ENCODE measurements at places on chromosomes 4 and X. TPM values are rescaled to one million over a fixed set of nuclear protein-coding genes. Genes with fewer than 3 reads are reported as not detected.

DNA sequence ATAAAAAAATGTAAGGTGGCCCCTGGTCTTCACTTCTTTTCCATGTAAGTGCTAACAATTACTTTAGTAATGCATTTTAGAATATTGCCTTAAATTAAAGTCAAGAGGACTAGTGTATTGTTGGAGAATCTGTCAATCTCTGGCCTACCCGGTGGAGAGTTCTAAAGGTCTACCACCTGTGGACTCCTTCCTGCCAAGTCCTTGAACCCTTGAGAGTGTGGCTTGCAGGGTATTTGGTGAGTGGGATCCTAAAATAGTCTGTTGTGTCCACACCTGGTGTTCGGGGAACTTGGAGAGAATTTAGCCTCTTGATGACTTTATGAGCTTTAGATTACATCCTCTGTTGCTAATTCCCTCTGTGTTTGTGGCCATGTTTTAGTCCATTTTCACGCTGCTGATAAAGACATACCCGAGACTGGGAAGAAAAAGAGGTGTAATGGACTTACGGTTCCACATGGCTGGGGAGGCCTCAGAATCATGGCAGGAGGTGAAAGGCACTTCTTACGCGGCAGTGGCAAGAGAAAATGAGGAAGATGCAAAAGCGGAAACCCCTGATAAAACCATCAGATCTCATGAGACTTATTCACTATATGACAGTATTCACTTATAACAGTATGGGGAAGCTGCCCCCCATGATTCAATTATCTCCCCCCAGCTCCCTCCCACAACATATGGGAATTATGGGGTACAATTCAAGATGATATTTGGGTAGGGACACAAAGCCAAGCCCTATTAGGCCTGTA is 23.8 kb downstream of the DDIT4L start:
- DNase-seq = no peak

- DNase-seq = no peak
Measured at GRCh38 chr4:20151436-20151835, 100.3 kb upstream of the SLIT2 start.

DNA sequence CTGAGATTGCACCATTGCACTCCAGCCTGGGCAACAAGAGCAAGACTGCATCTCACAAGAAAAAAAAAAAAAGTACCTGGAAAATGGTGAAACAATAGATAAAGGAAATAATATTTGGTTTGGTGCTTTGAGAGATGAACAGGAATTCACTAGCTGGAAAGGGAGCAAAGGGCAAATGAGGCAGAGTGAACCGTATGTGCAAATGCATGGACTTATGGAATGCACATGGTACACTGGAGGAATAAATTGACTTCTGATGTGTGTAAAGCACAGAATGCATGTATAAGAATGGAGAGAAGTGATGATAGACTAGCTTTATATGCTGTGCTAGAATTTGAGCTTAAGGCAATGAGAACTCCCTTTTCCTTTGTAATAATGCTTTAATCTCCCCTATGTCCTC is 413.3 kb downstream of the SPRY1 start:
- no peak for DNase-seq

DNA sequence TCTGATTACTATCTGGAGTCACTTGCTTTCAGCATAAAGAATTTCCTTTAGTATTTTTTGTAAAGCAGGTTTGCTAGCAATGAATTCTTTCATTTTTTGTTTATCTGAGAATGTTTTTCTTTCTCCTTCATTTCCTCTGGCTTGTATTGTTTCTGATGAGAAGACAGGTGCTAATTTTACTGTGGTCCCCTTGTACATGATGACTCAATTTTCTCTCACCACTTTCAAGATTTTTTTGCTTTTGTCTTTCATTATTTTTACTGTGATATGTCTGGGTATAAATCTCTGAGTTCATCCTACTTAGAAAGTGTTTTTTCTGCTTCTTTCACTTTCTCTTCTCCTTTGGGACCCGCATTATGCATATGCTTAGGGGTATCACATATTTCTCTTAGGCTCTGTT is 62.6 kb downstream of the PKD2 start:
- DNase-seq = peak; percentile 4

- DNase-seq = no peak
Measured at GRCh38 chrX:65687367-65687766, 19.9 kb downstream of the MSN start.

DNA sequence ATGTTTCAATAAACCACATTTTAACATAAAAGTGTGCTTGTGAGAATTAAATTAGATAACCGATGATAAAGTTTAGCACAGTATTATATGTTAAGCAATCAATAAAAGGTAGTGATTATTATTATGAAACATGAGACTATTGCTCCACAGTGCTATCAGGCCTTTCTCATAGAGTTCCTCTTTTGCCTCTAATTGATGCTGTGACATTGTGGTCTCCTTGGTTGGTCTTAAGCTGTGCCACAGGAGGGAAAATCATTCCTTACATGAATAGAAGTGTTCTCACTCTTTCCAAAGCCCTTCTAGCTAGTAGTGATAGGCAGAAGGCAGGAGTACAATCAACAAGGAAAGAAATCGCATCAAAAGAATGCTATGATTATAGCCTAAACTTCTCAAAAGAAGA is 9.2 kb upstream of the PDHA2 start:
- no peak for DNase-seq

DNA sequence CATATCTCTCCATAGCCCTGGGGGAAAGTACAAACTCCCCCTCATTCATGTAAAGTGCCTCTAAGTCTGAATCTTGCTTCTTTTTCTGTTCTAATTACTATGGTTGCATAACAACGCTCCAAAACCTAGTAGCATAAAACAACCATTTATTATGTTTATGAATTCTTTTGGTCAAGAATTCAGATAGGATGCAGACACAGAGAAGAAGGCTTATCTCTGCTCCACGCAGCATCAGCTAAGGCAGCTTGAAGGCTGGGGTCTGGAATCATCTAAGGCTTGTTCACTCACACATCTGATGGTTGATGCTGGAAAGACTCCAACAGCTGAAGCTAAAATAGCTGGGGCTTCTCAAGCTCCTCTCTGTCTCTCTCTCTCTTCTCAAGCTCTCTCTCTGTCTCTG is 564.5 kb downstream of the ZNF674 start:
- DNase-seq = no peak

- DNase-seq = peak; percentile 27
Measured at GRCh38 chr4:174828845-174829701, at the start of gene GLRA3. Gene GLRA3 (minus strand): TSS chr4:174829247. CDS start chr4:174828811, 436 bp downstream.

DNA sequence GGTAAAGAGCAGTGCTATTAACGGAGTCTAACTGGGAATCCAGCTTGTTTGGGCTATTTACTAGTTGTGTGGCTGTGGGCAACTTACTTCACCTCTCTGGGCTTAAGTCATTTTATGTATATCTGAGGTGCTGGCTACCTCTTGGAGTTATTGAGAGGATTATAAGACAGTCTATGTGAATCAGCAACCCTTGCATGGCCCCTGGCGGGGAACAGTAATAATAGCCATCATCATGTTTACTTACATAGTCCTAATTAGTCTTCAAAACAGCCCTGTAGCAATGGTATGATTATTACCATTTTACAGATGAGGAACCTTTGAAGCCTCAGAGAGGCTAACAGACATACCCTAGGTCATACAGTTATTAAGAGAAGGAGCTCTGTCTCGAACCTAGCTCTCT is 1.5 kb downstream of the HPRT1 start:
- no peak for DNase-seq

GRCh38 chr4:25085671-25086070 is 54.9 kb upstream of the LGI2 start:
- DNase-seq = no peak

- no peak for DNase-seq
Measured at GRCh38 chr4:143289370-143289769, 47.3 kb upstream of the GAB1 start.

DNA sequence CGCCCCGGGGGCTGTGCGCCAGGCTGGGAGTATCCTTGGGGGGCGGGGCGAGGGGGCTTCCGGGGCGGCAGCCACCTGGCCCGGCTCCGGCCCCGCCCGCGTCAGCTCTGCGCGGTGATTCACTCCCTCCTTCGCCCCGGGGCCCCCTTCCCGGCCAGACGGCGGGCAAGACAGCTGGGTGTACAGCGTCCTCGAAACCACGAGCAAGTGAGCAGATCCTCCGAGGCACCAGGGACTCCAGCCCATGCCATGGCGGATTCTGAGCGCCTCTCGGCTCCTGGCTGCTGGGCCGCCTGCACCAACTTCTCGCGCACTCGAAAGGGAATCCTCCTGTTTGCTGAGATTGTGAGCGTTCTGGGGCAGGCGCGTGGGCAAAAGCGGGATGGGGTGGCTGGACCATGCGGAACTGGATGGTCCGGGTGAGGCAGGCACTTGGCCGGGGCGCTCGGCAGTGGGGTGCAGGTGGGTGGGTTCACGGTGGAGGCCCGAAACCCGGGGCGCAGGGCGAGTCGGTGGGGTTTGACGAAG is at the start of gene PLP2:
Gene PLP2, plus strand, starts transcription at position 147 of the 528 bp plus-strand sequence. Its CDS starts 103 bp downstream, at position 250.
- DNase-seq = peak; percentile 24

- peak; percentile 67 for DNase-seq
Measured at GRCh38 chr4:84879651-84880200, 86.8 kb downstream of the WDFY3 start.

GRCh38 chr4:78552389-78553042 is 946 bp downstream of the ANXA3 start:
- peak; percentile 64 for DNase-seq

DNA sequence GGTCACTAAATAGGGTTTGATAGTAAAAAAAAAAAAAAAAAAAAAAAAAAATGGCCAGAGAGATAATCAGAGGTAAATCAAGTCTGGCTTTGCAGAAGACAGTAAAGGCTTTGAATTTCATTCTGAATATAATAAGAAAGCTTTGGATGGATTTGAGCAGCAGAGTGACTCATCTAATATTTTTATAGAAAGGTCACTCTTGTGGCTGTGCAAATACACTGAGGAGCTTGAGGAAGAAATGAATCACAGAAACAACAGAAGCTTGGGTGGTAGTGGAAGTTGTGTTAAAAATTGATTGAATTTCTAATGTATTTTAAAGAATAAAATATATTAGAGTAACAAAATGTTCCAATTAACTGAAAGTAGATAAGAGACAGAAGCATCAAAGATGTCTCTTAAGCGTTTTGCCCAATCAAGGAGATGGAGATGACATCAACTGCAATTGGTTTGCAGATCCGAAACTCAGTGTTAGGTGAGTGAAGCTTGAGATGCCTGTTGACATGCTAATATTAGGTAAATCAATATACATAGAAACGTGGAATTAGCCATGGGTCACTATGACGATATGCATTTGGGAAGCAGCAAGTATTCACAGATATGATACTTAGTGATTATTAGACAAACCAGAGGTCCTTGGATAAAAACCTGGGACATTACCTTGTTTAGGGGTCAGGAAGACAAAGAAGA is 280.5 kb downstream of the GPM6A start:
- peak; percentile 84 for DNase-seq

- peak; percentile 43 for DNase-seq
Measured at GRCh38 chrX:130669233-130669632, 233.8 kb downstream of the ENOX2 start.

DNA sequence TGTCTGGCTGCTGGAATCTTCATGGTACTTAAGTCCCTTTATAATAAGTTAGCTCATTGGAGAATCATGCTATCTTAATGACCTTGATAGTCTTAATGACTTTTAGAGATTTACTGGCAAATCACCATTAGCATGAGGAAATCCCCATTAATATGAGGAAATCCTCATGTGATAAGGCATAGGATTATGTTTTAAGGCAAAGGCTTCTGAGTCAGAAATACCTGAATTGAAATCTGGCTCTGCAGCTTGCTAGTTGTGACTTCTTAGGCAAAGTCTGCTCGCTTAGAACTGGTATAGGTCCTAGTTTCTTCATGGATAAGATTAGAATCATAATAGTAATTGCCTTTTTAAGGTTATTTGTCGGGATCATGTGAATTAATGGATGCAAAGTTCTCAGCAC is 190.2 kb upstream of the BANK1 start:
- no peak for DNase-seq

DNA sequence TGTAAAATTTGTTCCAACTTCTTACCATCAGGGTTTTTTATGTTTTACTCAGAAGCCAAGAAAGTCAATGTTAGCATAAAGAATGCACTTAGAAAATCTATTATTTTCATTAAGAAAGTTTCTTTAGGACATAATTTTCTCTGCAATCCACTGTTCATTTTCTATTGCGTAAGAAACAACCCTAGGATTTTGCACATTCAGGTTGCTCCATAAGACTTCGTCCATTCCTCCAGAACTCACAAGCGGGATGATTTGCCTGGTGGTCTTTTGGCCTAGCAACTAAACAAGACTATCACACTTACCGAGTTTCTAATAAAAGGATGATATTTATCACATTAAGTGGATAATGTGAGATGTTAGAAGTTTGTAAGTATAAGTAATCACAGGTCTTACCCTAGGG is 376.3 kb upstream of the INTU start:
- DNase-seq = no peak

GRCh38 chr4:71261001-71261400 is 77.8 kb upstream of the SLC4A4 start:
- no peak for DNase-seq

GRCh38 chr4:123055943-123056342 is 133.5 kb upstream of the NUDT6 start:
- DNase-seq = peak; percentile 18

GRCh38 chrX:150544222-150544787 is 24.1 kb upstream of the MTM1 start:
- no peak for DNase-seq

DNA sequence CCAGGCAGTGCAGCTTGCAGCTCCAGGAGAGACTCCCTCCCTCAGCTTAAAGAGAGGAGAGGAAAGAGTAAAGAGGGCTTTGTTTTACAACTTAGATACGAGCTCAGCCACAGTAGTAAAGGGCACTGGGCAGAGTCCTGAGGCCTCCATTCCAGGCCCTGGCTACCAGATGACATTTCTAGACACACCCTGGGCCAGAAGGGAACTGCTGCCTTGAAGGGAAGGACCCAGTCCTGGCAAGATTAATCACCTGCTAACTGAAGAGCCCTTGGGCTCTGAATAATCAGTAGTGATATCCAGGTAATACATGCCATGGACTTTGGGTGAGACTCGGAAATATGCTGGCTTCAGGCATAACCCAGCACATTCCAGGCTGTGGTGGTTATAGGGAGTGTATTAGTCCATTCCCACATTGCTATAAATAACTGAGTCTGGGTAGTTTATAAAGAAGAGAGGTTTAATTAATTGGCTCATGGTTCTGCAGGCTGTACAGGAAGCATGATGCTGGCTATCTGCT is 15.3 kb upstream of the SLC16A2 start:
- no peak for DNase-seq

- DNase-seq = no peak
Measured at GRCh38 chr4:152100379-152101201, 339.8 kb upstream of the GATB start.

- no peak for DNase-seq
Measured at GRCh38 chrX:154117566-154117965, 20.0 kb upstream of the MECP2 start.

GRCh38 chrX:23127586-23127985 is 127.8 kb downstream of the DDX53 start:
- no peak for DNase-seq

The CENPI gene
- total RNA-seq = 5.0 TPM

The BTC gene
- total RNA-seq = 0.20 TPM

The ALAS2 gene
- total RNA-seq = not detected

The GAGE2A gene
- total RNA-seq = not detected

The HDAC6 gene
- 60.6 TPM for total RNA-seq

The UGT8 gene
- total RNA-seq = 7.7 TPM

The NOX1 gene
- total RNA-seq = not detected

The MAGEA9B gene
- not detected for total RNA-seq

The HELT gene
- not detected for total RNA-seq

The PNMA5 gene
- total RNA-seq = not detected

The KIF4A gene
- total RNA-seq = 1.7 TPM

The PLXNA3 gene
- total RNA-seq = 117 TPM

The RENBP gene
- 1.7 TPM for total RNA-seq

The SPACA5 gene
- total RNA-seq = not detected

The NUP62CL gene
- not detected for total RNA-seq

The UGT2A3 gene
- total RNA-seq = not detected

The ADAD1 gene
- total RNA-seq = not detected

The WDR17 gene
- 2.0 TPM for total RNA-seq

The GRPR gene
- total RNA-seq = 3.0 TPM
